ENCODE measurements at places on chromosomes 2 and 18.

GRCh38 chr2:64534363-64534762, 10.2 kb downstream of the AFTPH start:
- DNase-seq, result no peak

- no peak for DNase-seq
These were observed 24.8 kb upstream of the STARD7 start for GRCh38 chr2:96233436-96233835.

DNA sequence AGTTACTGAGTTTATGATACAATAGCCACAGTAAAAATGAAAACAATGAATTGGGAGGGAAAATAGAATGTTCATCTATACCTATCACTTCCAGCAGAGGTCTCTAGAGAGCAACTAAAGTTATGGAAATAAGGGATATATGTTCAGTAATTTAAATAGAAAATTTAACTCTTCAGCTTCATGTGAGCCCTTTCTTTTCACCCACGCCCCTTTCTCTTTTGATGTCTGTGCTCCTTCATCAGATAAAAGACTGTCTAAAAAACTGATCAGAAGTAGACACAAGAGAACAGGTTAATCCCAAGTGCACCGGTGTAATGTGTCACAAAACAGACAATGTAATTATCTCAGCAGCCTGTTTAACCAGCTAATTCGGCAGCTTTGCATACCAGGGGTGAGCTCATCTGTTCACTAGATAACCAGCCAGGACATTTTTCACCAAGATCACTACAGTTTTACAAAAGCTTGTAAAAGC, 238.5 kb upstream of the ERBB4 start:
- DNase-seq, result peak; percentile 36

GRCh38 chr2:1561811-1562421, 148.7 kb downstream of the TPO start:
- DNase-seq, result no peak

GRCh38 chr2:106065268-106065982, 128.7 kb downstream of the UXS1 start:
- no peak for DNase-seq

DNA sequence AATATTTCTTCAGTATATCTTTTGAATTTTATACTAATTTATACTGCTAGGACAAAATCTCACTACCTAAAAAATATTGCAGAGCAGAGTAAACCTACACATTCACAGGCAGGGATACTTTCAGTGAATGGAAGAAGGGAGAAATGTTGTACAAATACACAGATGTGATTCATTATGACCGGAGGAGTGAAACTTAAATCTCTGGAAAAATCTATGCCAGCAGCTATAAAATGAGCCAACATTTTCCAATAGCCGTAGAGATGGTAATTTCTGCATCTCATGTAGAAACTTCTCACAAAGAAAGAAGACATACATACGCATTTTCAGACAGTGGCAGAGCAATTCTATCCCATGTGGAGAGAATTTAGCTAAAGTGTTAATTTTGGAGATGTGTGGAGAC, 54.8 kb downstream of the KCNS3 start:
- DNase-seq, result no peak

- no peak for DNase-seq
These were observed 35.5 kb upstream of the SLC35F5 start for GRCh38 chr2:113791697-113792590.

GRCh38 chr2:45741161-45741850, 89.8 kb downstream of the PRKCE start:
- no peak for DNase-seq

DNA sequence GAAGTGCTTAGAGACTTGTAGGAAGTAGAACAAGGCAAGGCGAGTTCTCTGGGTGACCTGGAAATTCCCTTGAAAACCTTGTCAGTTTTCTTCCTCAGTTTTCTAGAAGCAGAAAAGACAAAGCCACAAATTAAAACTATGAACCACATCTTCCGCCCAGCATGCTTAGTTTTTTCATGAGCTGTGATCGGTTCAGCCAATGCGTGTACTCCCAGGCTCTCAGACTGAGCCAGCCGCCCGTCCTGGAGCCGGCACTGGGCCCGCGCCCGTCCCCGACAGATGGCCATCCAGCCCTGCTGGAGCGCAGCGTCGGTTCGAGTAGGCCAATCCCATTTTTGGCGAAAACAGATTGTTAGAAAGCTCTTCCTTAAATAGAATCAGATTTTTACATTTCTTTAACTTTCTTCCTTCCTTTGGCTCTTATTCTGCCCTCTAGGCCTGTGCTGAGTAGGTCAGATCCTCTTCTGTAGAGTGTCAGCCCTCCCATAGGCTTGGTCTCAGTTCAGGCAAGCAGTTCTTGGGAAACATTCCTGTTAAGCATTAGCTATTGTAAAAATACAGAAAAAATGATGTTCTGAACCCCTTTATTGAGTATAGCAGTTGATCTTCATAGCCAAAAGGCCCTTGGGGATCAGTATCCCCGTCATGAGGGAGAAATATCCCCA, 112.5 kb downstream of the NCK2 start:
- DNase-seq, result no peak

DNA sequence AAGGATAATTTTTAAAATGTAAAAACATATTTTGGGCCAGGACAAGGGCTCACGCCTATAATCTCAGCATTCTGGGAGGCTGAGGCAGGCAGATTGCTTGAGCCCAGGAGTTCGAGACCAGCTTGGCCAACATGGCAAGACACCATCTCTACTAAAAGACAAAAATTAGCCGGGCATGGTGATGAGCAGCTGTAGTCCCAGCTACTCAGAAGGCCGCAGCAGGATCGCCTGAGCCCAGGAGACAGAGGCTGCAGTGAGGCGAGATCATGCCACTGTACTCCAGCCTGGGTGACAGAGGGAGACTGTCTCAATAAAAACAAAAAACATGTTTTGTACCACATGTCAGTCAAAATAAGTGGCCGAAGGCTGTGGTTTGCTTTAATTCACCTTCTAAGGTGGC, 122.5 kb downstream of the HDAC4 start:
- DNase-seq, result no peak

- no peak for DNase-seq
These were observed 78.2 kb downstream of the PTGR3 start for GRCh38 chr18:75130591-75131328.

DNA sequence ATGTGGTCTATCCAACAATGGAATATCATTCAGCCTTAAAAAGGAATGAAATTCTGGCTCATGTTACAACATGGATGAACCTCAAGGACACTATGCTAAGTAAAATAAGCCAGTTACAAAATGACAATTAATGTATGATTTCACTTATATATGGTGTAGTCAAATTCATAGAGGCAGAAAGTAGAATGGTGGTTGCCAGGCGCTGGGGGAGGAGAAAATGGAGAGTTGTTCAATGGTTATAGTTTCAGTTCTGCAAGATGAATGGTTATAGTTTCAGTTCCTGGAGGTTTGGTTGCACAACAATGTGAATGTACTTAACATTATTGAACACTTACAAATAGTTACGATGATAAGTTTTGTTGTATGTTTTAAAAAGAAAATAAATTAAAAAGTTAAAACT, 79.2 kb upstream of the IL1R2 start:
- DNase-seq, result peak; percentile 34

GRCh38 chr2:205848601-205849000, 166.3 kb downstream of the NRP2 start:
- DNase-seq, result no peak

DNA sequence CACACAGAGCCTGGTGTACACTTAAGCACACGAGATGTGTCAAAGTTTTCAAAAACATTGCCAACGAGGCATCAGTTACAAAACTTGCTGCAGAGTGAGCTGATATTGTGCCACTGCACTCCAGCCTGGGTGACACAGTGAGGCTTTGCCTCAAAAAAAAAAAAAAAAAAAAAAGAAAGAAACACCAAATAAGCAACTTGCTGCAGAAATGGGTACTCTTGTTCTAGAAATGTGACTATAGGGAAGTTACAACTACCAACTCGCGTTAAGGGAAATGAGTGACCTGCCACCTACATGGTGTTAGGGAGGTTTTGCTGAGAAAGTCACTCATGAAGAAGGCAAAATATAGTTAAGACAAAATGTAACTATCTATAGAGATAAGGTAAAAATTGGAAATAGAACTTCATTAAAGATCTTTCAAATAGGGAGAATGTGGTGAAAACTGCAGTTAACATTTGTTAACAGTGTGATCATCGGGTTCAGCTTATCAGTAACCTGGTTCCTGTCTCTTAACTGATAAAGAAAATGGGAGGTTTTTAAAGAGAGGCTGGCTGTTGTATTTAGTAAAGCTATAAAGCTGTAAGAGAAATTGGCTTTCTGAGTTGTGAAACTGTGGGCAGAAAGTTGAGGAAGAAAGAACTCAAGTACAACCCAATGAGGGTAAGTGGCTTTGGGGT, at the start of gene IL1RL1:
Gene IL1RL1, plus strand, starts transcription at position 600 of the 677 bp plus-strand sequence. CDS start 26,702 bp downstream, outside the sequence.
- no peak for DNase-seq

DNA sequence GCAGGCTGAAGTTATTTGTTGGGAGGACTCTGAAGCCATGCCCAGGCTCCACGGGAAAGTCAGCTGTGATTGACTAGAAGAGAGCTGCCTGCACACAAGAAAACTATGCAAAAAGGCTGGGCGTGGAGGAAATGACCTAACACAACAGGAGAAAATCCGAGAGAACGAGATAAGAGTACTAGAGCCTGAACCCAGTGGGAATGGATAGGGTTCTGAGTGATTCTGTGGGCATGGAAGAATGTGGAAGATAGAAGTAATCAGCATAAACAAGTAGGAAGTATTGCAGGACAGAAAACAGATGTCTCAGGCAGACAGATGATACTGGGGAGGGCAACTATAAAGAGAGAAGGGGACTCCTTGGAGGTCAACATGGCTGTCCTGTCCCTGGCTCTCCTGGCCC, 12.1 kb upstream of the COPS8 start:
- DNase-seq, result no peak

GRCh38 chr2:160156665-160157064, 43.4 kb downstream of the ITGB6 start:
- no peak for DNase-seq

DNA sequence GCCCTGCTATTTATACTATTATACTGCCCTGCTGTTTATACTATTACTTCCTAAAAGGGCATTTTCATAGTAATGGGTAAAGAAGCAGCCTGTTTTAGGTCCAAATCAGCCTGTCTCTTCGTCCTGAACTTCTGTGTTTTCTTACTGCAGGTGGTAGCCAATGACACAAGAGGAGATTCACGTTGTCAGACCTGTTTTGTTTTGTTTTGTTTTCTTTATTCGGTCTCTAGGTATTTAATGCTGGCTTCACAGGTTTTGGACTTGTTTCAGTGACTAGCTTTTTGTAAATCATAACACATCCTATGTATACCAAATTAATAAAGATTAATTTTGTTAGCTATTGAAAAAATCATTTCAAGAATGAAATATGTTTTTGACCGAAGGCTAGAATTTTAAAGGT, 116.4 kb downstream of the MAP3K20 start:
- DNase-seq, result no peak

DNA sequence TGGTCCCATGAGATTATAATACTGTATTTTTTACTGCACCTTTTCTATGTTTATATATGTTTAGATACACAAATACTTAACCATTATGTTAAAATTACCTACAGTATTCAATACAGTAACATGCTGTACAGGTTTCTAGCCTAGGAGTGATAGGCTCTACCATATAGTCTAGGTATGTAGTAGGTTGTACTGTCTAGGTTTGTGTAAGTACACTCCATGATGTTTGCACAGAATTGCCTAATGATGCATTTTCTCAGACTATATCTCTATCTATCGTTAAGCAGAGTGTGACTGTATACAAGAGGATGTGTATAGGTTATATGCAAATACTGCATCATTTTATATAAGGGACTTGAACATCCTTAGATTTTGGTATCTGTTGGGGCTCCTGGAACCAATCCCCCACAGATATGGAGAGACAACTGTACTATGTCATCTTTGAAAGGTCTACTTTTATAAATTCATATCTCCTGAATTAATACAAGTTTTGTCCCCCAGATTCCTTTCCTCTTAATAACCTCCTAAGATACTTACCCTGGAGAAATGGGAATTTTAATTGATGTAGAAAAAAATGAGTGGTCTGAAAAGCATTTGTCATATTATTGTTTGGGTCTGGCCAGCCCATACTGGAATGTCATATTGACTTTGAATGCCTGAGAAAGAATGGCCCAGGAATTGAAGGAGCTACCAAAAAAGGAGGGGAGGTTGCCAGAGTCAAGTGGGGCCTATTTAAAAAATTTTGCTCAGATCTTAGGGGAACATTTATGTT, 36.6 kb downstream of the EHBP1 start:
- DNase-seq, result no peak

DNA sequence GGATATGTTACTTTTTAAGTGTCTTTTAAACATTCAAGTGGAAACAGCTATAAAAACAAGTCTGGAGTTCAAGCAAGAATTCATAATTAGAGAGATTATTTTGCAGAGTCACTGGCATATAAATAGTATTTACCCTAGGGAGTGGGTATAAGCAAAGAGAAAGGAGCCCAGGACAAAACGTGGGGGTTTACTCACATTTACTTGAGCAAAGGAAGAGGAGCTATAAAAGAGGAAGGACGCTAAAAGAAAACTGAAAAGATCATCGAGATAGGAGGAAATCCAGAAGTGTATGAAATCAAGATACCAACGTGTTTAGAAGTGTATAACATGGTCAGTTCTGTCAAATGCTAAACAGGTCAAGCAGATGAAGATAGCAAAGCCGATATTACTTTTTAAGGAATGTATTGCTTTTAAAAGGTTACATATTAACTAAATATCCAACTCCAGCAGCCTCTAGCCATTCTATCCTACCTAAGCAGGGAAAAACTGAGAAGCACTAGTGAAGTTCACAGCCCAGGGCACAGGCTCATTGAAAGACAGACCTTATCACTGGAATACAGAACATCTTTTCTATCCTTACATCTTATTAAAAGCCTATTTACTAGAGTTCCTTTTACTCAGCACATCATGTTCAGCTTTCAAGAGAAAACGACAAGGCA, 8.6 kb downstream of the KANSL1L start:
- DNase-seq, result no peak

DNA sequence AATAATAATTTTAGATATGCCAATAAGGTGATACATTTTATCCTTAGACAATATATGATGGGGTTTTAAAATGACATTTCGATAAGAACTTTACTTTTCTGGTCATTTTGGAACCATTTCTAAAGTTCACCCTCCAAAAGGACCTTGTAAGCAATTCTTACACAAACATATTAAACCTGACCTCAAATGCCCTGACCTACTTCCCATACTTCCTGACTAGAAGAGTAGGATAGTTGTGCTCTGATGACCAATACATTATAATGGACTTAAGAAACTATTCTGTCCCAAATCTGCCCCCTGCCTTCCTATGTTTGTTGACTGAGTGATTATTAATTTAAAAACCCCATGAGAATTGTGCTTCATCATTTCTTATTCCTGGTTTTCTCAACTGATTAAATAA, 24.6 kb downstream of the GCA start:
- DNase-seq, result no peak
